ENCODE measurements at places on chromosomes 12 and 14.
A peak's percentile ranks its signal among the peaks of the same experiment; 100 is the strongest.

GRCh38 chr12:98519257-98519907 lies 4.0 kb downstream of the TMPO start:
- DNase-seq: no peak

DNA sequence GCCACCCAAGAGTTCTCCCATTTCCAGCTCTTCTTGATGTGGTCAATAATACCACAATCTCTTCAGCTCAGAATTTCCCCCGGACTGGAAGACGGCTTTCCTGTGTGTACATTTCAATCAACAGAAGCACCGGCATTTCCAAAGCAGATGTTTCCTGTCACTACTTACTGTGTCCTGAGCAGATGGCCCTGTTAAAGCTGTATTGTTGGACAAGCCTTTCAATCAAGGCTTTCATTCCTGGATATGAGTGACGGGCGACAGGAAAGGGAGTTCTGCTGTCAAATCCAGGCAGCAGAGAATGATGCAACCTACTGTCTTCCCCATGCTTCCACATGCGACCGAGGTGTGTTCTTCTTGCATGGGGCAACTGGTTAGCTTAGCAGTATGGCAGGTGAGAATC lies 76.4 kb upstream of the CCDC60 start:
- no peak for DNase-seq

DNA sequence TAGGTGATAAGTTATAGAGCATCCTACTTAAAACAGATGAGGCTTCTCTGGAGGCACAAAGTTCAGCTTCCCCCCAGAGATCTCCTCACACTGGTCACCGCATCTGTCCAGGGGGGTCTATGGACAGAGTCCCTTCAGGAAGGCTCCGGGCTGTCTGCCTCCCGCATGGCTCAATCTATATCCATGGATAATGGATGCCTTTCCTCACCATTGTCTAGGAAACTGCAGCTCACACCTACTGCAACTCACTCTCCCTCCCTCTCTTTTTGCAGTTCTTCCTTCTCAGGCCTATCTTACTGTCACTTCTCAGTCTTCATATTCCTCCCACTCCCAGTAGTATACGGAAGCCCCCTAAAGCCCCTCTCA lies 100.6 kb upstream of the BCL2L14 start:
- no peak for DNase-seq

- DNase-seq: peak; percentile 46
Measured at GRCh38 chr14:75310295-75311111, 31.9 kb downstream of the FOS start.

Measured in mammary epithelial cell (primary cell).